C1 segment of cervical spinal cord (tissue), 14 donors: ENCODE measurements at places on chromosomes 12 and 14.

DNA sequence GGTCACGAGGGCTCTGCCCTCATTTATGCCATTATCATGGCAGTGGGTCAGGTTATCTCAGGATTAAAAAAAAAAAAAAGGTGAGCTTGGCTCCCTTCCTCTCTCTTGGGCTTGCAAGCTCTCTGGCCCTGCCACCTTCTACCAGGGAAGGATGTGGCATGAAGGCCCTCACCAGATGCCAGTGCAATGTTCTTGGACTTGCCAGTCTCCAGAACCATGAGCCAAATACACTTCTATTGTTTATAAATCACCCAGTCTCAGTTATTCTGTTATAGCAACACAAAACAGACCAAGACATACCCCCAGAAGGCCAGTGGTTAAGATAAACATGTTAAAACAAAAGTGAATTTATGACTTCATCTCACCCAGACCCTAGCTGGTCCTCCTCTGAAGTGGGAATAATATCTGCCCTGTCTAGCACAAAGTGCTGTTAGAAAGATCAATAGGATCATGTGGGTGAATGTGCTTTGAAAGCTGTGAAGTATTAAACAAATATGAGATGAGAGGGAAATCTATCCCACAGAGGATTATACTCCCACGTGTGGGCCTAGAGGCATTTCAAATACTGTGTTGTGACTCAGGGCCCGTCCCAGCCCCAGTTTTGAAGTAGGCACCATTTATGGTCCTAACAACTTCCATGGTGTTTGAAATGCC lies 88.6 kb downstream of the NINJ2 start:
- DNase-seq = no peak

DNA sequence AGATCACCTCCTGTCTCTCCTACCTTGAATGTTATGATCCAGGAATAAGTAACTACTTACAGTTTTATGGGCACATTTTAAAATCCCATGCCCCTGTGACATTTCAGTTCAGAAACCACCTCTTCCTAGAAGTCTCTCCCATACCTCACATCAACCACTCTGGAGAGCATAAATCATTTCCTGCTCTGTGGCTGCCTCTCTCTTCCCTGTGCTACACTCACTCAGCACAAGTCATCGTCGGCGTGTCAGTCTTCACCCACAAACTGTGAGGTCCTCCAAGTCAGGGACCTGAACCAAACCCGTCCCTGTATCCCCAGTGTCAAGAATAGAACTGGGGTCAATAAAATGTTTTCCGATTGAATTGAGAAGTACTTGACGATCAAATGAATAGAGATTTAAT lies 863.3 kb downstream of the BCL11B start:
- DNase-seq = no peak

GRCh38 chr14:65339866-65340265 lies 72.7 kb upstream of the FUT8 start:
- DNase-seq = no peak

GRCh38 chr14:24164518-24164991 lies 3.5 kb downstream of the IRF9 start:
- DNase-seq = no peak

DNA sequence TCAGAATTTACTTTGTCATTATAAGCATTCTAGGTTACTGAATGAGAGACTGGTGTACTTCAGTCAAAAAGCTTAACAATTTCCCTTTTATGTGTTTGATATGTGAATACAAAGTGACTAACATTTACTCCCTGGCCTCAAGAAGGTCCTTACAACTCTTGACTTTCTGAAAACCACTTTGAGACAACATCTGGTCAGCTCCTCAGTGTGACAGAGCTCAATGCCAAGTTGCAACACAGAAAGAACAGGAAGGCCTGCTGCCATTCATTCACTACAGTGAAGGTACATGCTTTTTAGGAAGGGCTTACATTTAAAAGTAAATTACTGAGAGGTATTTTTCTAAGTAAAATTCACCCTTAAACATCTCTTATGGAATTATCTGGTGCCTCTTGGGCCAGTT lies 2.3 kb upstream of the NAA30 start:
- no peak for DNase-seq

GRCh38 chr14:38108681-38109080 lies 99.0 kb upstream of the SSTR1 start:
- DNase-seq = no peak

DNA sequence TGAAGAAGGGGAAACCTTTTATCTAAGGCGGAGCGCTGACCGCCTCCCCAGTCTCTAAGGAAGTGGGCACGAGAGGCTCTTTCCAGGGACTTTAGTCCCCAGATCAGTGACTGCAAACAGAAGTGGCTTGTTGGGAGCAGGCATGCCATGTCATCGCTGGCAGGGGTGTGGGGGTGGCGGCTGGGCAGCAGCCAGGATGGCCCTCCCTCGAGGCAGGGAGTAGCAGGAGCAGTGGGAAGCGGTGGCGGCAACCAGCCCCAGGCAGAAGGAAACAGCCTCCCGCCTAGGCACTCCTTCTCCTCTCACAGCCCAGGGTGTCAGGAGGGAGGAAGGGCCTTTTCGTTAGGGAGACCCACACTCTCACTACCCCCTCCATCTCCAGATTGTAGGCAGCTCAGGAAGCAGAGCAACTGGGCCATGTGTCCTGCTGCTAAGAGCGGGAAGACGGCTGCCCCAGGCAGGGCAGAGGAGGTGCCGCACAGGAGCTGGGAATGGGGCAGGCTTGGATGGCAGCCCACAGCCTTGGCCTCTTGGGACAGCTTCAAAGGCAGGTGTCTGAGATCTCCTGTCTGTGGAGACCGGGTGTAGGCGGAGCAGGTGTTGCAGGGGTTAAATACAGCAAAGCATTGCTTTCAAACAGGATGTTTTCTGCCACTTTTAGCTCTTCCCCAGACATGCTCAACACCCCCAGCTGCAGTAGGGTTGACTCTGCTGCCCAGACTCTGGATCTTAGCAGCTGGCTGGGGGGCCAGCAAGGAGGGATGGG lies 21.8 kb downstream of the VDR start:
- DNase-seq = no peak

GRCh38 chr12:15592934-15593333 lies 196.3 kb downstream of the EPS8 start:
- DNase-seq = no peak

- DNase-seq = no peak
These were observed 115.4 kb upstream of the DYRK2 start for GRCh38 chr12:67533159-67533558.

DNA sequence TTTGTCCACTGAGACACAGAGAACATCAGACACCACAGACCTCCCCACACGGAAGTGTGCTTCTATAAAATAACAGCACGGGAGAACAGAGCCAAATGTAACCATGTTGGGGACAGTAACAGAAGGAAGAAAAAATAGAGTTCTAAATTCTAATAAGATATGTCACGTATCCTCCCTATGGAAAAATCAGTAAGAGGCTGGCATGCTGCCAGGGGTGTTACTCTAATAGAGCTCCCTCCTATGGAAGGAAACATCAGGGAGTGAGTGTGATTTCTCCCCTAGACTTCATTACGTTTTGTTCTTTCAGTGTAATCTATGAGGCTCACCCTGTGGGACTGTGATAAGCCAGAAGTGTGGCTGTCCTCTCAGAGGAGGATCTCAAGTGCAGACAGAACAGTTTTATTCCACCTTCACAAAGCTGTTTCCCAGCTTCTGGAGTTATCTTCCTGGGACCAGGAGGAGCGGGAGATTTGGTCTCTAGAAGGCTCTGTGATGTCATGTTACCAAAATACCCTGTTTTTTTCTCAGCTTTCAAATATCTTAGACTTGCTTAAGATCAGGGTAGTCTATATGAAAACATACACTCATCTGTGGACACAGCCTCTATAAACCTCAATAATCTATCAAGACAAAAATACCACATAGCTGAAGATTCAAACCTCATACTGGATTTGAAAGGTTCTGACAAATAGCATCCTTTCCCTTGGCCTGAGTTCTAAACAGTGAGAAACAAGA lies 69.3 kb downstream of the ZFC3H1 start:
- DNase-seq = no peak

DNA sequence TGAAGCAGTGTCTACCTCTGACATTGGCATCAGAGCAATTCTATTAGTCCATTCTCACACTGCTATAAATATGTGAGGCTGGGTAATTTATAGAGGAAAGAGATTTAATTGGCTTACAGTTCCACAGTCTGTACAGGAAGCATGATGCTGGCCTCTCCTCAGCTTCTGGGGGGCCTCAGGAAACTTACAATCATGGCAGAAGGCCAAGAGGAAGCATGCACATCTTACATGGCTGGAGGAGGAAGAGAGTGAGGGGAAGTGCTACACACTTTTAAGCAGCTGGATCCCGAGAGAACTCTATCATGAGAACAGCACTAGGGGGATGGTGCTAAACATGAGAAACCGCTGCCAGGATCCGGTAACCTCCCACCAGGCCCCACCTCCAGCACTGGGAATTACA lies 25.7 kb upstream of the SEL1L start:
- no peak for DNase-seq

DNA sequence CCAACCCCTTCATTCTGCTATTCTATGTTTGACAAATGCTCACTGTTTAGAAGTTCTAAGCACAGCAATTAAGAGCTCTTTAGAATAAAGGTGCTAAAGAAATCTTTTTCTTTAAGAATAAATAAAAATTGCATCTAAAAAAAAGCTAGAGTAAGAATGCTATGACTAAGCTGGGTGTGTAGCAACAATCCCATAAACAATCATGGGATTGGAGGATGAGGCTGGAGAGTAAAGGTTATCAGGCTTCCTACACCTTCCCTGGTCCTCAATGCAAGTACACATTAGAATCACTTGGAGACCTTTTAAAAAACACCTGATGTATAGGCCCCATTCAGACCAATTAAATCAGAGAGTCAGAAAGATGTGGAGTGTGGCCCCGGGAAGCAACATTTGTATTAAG lies 88.3 kb downstream of the CIT start:
- DNase-seq = no peak

GRCh38 chr12:106342397-106343213 lies 14.9 kb upstream of the POLR3B start:
- no peak for DNase-seq

DNA sequence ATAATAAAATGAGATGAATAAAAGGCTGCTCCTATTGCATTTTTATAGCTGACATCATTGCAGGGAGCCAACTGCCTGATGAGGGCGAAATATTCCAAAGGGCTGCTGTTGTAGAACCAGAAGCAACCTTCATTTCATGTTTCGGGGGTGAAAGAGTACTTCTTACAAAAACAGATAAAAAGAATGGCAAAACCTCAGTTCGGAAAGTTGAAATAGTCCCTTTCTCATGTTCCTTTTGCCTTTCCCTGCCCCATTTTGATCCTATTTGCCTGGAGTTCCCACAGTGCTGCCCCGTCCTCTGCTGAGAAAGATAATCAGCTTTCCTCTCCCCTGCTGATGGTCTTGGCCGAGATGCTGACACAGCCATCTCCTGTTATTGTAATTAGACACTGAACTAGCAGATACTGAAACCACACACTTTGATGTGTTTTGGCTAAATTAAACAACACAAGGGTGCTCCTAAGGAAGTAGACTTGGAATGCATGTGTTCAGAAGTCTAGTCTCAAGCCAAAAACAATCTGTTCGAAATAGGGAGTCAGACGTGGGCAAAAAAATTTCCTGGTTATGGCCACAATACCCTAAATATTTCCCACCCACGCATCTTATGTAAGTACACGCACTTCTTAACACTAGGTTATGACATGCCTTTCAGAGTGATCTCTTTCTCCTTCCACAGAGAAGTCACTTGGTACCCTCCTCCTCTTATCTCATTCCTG lies 117.2 kb downstream of the PPM1H start:
- peak; percentile 7 for DNase-seq

- no peak for DNase-seq
These were observed 67.4 kb upstream of the SLC38A2 start for GRCh38 chr12:46439793-46440511.

DNA sequence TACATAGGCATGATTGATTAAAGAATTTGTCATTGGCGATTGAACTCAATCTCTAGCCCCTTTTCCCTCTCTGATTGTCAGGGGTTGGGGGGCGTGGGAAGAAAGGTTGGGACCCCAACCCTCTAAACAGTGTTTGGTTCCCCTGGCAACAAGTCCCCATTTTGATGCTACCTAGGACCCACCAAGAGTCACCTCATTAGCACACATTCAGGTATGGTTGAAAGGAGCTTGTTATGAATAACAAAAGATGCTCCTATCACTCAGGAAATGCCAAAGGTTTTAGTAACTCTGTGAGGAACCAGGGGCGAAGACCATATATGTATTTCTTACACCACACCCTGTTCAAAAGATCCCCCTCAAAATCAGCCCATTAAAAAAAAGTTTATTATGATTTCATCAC lies 14.3 kb downstream of the RNF212B start:
- DNase-seq = no peak

GRCh38 chr14:75476274-75476995 lies 45.8 kb upstream of the BATF start:
- DNase-seq = no peak

- DNase-seq = no peak
These were observed 903 bp downstream of the PARPBP start for GRCh38 chr12:102120886-102121285.

- no peak for DNase-seq
These were observed 16.2 kb downstream of the OTX2 start for GRCh38 chr14:56794088-56794556.

DNA sequence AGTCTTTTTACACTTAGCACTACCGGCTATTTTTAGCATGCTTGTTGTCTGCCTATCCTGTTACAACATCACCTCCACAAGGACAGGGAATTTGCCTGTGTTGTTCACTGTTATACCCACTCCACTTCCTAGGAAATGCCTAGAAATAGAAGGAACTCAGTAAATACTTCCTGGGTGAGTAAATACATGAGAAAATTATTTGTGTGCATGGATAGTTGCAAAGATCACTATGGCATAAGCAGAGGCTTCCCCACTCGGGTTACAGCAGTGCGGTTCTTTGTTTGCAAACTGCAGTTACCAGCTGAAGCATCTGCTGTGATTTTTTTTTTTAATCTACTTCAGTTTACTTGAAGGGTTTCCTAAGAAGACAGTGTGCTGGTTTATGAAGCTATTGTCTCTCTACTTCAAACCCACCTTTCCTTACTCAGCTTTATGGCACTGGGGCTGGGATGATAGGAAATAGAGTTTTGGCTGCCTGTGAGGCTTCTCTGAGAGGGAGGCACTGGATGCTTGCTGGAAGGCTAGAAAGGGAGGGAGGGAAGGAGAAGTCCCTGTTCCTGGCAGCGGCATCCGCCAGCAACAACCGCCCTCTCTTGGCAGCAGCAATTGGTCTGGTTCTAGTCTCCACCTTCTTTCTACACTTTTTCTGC lies 29.0 kb downstream of the PDE6H start:
- DNase-seq = peak; percentile 46

DNA sequence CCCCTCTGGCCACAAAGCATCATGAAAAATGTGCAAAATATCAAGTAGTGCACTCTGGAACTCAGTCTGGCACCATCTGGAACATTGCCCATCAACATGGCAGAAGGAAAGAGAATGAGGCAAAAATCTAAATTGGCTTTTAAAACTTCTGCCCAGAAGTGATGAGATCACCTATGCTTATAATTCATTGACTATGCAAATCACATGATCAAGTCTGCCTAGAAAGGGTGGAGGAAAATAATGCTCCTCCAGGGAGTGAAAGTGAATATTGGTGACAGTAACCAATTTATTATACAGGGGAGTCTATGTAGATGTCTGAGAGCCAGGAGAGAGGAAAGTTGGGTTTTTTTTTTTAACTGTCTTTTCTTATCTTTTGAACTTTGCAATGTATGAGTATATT lies 73.3 kb upstream of the HIF1A start:
- DNase-seq = no peak
